Activated CD4-positive, CD25-positive, alpha-beta regulatory T cell (primary cell): ENCODE measurements at places on chromosomes 5 and 9.

GRCh38 chr5:58136406-58136805 is 323.5 kb downstream of the PLK2 start:
- no peak for DNase-seq

- DNase-seq, result no peak
Observed at GRCh38 chr9:89765211-89765946, 160.6 kb downstream of the GADD45G start.

GRCh38 chr5:112366987-112367386 is 52.1 kb downstream of the EPB41L4A start:
- no peak for DNase-seq

DNA sequence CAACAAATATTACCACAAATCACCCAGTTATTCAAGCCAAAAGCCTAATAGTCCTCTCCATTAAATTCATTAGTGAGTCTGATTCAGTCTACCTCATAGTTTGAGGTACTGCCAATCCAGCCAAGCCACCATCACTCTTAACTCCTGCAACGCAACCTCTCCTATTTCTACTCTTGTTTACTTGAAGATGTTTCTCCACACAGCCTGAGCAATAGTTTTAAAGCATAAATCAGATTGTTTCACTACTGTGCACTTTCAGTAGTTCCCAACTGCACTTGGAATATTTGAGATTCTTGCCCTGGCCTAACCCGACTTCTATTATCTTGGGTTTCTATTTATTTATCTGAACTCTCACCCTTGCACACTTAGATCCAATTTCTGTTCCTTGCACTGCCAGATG is 85.5 kb downstream of the YIPF5 start:
- no peak for DNase-seq

DNA sequence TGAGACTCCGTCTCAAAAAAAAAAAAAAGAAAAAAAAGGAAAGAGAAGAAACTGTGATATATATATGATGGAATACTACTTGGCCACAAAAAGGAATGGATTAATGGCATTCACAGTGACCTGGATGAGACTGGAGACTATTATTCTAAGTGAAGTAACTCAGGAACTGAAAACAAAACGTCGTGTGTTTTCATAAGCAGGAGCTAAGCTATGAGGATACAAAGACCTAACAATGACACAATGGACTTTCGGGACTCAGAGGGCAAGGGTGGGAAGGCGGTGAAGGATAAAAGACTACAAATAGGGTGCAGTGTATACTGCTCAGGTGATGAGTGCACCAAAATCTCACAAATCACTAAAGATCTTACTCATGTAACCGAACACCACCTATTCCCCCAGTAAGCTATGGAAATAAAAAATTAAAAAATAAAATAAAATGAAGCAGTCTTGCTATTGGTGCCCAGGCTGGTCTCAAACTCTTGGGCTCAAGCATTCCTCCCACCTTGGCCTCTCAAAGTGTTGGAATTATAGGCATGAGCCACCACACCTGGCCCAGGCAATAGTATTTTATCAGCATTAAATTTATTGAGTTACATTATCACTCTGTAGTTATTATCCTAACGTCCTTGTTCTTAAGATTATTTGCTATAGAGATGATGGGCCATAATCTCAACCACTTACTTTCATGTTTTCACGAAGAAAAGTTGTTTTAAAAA is 71.5 kb upstream of the GPBP1 start:
- no peak for DNase-seq

DNA sequence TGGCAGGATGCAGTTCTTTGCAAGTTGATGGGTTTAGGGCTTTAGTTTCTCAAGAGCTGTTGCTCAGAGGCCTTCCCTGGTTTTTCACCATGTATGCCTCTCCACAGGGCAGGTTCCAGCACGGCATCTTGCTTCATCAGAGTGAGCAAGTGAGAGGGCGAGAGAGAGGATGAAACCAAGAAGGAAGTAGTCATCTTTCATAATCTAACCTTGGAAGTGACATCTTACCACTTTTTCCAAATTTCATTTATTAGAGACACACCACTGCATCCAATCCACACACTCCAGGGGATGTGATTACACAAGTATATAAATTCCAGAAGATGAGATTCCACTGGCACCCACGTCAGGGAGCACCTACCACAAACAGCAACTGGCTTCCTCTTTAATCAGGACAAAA is 294.4 kb downstream of the MARCHF11 start:
- DNase-seq, result no peak

DNA sequence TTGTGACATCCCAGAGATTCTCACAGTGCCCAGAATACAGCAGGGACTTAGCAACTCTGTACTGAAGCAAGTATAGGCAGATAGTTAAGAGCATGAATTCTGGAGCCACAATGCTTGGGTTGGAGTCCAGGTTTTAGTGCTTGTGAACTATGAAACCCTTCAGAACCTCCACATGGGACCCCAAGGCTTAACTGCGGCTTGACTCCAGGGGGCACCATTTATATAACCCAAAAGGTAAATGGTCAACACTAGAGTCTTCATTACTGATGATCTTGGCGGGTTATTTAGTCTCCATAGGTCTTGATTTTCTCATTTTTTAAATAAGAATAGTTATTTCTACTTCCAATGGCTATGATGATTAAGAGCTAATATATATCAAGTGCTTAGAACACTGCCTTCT is 390.3 kb downstream of the TAF11L14 start:
- DNase-seq, result no peak

DNA sequence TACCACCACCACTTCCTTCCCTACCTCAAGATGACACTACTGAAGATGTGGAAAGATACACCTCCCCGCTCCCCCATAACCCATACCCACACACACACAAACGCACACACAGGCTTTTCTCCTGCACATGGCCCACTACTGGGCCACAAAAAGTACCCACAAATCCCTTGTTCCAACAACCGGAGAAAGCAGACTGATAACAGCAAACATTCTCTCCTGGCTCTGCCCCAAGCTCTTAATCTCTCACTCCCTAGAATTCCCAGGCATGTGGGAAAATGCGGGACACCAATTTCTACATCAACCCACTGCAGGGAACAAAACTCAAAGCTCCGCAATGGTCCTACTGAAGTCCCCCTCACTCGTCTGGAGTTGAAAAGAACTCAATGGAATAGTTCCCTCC is 611.0 kb upstream of the KLF4 start:
- no peak for DNase-seq

GRCh38 chr9:108775901-108776306 is 79.9 kb downstream of the ACTL7B start:
- DNase-seq, result no peak

- no peak for DNase-seq
Observed at GRCh38 chr5:134958755-134959154, 9.0 kb upstream of the CATSPER3 start.

- DNase-seq, result no peak
Observed at GRCh38 chr9:133601746-133602145, 7.4 kb downstream of the FAM163B start.

GRCh38 chr5:9540791-9541190 is 5.1 kb downstream of the SEMA5A start:
- DNase-seq, result no peak

GRCh38 chr5:176527246-176528222 is 9.7 kb downstream of the RNF44 start:
- DNase-seq, result no peak

DNA sequence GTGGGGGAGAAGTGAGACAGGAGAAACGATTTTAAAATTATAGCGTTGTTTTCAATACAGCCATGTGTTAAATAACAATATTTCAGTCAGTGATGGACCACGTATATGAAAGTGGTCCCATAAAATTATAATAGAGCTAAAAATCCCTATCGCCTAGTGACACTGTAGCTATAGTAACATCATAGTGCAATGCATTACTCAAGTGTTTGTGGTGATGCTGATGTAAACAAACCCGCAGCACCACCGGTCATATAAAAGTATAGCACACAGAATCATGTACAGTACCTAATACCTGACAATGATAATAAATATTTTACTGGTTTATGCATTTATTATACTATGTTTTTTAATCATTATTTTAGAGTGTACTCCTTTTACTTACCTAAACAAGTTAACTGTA is 407.4 kb upstream of the SEMA6A start:
- no peak for DNase-seq

- no peak for DNase-seq
Observed at GRCh38 chr5:170201311-170201710, 31.5 kb upstream of the C5orf58 start.

DNA sequence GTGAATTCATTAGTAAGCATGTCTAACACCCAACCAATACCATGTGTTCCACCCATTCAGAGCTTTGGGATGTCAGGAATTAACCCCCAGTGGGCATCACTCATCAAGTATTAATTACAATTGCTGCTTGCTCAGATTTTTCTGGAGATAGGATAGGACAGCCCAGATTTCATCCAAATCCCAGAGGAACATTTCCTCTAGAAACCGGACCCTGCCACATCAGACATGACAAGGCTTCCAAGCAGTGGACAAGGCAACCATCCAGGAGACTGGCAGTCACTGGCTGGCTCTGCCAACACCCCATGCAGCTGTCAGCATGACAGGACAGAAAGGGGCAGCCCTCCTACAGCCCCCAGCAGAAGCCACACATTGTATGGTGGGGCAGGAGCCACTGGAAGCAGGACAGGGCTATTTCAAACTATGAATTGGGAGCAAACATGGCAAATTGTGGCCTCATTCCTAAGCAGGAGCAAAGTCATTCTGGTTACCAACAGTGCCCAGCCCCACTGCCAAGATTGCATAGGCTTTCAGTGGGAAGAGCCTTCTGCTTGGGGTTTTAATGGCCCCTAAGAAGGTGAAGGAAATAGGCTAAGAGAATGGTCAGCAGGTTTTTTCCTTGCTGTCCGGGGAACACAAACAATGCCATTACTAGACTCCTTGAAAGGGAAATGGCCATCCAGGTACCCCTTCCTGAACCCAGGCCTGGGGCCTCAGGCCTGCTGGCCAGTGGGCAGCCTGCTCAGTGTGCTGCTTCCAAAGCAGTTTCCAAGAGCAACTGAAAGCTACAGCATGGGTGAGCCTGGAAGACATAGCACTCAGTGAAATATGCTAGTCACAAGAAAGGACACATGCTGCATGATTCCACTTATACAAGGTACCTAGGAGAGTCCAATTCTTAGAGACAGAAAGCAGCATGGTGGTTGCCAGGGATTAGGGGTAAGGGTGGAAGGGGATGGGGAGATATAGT is 294.7 kb upstream of the SLC30A5 start:
- DNase-seq, result no peak

GRCh38 chr5:7169240-7169878 is 226.6 kb upstream of the ADCY2 start:
- no peak for DNase-seq

DNA sequence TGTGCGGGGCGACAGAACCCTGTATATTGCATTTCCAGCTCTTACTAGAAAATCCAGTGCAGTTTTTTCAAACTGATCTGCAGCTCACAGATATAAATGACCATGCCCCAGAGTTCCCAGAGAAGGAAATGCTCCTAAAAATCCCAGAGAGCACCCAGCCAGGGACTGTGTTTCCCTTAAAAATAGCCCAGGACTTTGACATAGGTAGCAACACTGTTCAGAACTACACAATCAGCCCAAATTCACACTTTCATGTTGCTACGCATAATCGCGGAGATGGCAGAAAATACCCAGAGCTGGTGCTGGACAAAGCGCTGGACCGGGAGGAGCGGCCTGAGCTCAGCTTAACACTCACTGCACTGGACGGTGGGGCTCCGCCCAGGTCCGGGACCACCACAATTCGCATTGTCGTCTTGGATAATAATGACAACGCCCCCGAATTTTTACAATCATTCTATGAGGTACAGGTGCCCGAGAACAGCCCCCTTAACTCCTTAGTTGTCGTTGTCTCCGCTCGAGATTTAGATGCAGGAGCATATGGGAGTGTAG is 786 bp downstream of the PCDHB5 start:
- no peak for DNase-seq

DNA sequence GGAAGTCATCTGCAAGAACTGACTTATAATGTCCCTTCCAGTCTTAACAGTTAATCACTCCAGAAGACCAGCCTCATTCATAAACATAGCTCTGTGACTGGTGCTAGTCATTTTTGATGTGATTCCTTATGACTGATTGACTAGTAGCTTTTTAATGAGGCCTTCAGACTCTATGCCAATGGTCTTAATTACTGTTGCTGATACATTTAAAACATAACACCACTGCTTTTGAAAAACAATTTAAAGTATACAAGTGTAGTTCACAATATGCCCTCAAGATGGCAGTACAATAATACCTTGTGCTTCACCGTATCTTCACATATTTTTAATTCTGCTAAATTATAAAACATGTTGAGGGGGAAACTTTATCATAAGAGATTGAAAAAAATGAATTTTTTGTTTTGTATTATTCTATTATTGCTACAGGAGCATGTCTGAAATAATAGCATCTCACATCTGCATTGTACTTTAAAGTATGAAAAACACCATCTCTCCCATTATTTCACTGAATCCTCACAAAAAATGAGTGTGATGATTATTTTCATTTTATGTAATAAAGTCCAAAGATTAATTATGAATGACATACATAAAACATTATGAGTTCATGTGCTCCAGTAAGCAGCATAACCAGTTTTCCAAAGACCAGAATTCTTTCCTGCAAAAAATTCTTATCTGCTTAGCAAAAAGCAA is 55.2 kb upstream of the SHISAL2B start:
- DNase-seq, result no peak

DNA sequence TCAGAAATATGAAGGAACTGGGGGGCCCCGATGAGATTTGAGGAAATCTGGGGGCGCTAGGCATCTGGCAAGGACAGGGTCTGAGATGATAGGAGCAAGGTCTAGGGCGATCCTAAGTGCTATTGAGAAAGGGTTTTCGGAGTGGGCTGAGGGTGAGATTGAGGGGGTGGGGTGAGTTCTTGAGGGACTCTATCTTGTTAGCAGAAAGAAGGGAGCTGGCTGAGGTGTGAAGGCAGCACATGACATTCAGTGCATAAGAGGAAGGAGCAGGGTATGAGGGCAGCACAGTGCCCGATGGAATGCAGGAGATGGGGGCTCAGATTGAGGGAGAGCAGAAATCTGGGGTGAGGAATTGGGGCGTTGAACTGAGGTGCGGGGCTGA is 640 bp downstream of the TRIM32 start:
- no peak for DNase-seq

DNA sequence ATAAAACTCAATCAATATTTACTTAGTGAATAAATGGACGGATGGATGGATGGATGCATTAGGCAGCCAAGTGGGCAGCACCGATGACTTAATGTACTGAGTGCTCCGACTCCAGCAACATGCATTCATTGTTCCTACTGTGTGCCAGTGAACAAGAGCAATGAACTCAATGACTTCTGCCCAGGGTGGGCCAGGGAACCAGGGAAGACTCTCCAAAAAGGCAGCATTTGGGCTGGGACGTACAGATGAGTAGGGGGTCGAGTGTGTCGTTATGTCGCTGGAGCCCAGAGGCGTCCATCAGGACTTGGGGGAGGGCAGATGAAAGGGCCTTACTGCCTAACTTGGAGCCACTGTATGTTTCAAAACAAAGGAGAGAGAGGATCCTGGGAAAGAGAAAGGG is 126.4 kb downstream of the KCNIP1 start:
- DNase-seq, result no peak

GRCh38 chr5:125798307-125798706 is 624.9 kb upstream of the GRAMD2B start:
- DNase-seq, result no peak
